CD4-positive, alpha-beta T cell treated with Interleukin-4 for 1 hour (primary cell): ENCODE measurements at places on chromosomes 3 and 15.

- no peak for DNase-seq
Observed at GRCh38 chr3:127467391-127467790, 123.1 kb downstream of the TPRA1 start.

DNA sequence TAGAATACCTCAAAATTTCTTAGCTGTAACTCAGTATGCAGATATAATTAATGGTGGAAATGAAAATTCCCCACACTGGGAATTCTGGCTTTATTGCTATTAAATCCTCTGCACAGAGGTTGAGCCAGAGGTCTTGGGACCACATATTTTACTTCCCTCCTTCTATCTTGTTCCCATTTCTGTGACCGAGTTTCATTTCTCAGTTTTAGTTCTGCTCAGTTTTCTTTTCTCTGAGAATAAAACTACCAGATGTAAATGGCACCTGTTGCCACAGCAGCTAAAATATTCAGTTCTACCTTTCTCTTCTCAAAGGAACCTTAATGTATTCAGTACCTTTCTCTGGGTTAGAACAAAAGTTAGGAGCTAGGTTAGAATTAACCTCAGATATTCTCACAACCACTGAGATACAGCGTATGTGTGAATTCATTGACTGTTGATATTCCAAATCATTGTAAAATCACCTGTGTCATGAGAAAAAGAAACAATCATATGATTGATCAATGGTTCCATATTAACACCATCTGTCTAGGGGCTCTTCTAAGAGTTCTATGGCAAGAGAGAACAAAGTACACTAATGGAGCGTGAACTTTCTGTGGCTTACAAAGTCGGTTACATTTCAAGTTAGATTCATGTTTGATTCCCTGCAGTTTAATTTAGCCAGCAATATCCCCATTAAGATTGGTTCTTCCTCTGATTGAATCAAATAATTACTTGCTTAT lies 374.1 kb downstream of the EFHB start:
- DNase-seq: no peak

DNA sequence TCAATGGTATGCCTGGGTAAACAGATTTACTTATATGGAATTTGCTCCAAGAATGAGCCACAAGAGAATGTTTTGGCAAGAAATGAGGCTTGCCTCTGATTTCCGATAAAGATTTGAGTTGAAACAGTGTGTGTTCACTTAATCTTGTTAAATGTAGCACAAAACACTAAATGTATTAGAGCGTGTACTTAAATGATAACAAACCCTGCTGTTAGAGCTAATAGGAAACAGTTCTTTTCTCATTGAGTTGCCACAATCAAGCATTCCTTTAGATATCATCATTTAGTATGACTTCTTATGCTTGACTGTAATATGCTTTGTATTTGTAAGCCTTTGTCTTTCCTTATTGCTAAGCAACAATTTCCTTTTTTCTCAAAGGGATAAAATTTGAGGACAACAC lies 353.6 kb upstream of the ZNF717 start:
- DNase-seq: no peak

GRCh38 chr3:156751461-156752025 lies 74.6 kb upstream of the LEKR1 start:
- no peak for DNase-seq

- DNase-seq: no peak
Observed at GRCh38 chr3:41265823-41266273, 66.5 kb downstream of the CTNNB1 start.

GRCh38 chr3:94429517-94429916 lies 366.7 kb downstream of the NSUN3 start:
- DNase-seq: no peak

DNA sequence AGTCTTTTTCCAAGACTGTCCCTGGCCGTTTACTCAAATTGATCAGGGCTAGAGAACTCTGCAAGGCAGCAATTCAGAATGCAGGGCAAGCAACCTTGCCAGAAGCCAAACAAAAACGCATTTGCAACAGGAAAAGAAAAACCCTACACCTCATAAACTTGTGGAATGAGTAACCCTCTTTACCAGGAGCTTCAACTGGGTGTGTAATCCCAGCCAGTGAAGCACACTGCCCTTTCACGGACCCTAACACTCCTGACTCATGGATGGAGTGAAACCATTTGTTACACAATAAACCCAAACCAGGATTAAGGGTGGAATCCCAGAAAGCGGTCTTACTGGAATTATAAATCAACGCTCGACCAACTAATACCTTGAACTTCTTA lies 14.8 kb upstream of the LDHAL6B start:
- no peak for DNase-seq

- DNase-seq: no peak
Observed at GRCh38 chr15:92773340-92773739, 117.8 kb upstream of the FAM174B start.

GRCh38 chr3:195012571-195012970 lies 258.4 kb downstream of the XXYLT1 start:
- no peak for DNase-seq
